GM23338 (cell line): ENCODE measurements at places on chromosomes 7 and 10. TPM values are rescaled to one million over a fixed set of nuclear protein-coding genes. Genes with fewer than 3 reads are reported as not detected.

The GIMAP6 gene
- not detected in 2 replicates for total RNA-seq

- peak; percentile 71 for DNase-seq
Measured at GRCh38 chr10:29839826-29840515, 205.2 kb upstream of the SVIL start.

- DNase-seq: no peak
Measured at GRCh38 chr7:112360681-112361080, 89.6 kb upstream of the IFRD1 start.

GRCh38 chr10:86848747-86849146, 92.3 kb downstream of the BMPR1A start:
- no peak for DNase-seq

The NPVF gene
- not detected in 2 replicates for total RNA-seq

The GLI3 gene
- total RNA-seq: 17.0 and 17.9 TPM in 2 replicates

The SLC16A9 gene
- 11.4 and 16.0 TPM in 2 replicates for total RNA-seq

The STEAP4 gene
- total RNA-seq: under 0.01 TPM in 1 of 2 replicates, not detected in the other

The TET1 gene
- 82.5 and 90.5 TPM in 2 replicates for total RNA-seq

The CCDC7 gene
- 0.47 and 0.83 TPM in 2 replicates for total RNA-seq

The CHCHD1 gene
- 40.6 and 41.1 TPM in 2 replicates for total RNA-seq

The SP8 gene
- 4.4 and 6.7 TPM in 2 replicates for total RNA-seq
